Stimulated activated CD8-positive, alpha-beta memory T cell treated with anti-CD3 and anti-CD28 coated beads, Interleukin-2, amount 100 ng/mL, for 48 hours (primary cell): ENCODE measurements at places on chromosomes 4 and X.

DNA sequence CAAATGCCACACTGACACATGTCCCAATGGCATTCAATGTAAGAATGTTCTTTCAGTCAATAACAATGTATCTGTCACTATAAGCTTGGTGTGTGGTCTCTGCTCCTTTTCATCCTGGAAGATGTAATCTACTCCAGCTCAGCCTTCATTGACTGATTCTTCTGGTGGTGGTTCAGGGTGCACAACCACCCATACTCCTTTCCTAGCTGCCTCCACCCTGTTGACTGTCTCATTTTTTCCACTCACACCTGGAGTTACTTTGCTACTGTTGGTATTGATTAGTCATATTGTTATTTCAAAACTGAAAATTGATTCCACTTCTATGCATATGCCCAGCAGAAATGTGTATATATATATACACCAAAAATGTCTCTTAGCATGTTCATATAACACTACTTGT, 140.5 kb downstream of the ASB9 start:
- no peak for DNase-seq

DNA sequence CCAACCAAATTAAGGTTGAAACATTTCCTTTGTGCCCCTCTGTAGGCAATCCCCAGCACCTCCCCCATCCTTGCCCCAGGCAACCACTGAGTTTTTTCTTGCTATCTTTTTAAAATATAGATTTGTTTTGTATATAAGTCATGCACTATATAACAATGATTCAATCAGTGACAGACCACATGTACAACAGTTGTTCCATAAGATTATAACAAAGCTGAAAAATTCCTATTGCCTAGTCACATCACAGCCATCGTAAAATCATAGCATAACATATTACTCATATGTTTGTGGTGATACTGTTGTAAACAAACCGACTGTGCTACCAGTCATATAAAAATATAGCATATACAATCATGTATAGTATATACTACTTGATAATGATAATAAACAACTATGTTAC, 211.9 kb upstream of the NRK start:
- DNase-seq = no peak

GRCh38 chrX:132883358-132883915, 75.0 kb downstream of the HS6ST2 start:
- DNase-seq = no peak

DNA sequence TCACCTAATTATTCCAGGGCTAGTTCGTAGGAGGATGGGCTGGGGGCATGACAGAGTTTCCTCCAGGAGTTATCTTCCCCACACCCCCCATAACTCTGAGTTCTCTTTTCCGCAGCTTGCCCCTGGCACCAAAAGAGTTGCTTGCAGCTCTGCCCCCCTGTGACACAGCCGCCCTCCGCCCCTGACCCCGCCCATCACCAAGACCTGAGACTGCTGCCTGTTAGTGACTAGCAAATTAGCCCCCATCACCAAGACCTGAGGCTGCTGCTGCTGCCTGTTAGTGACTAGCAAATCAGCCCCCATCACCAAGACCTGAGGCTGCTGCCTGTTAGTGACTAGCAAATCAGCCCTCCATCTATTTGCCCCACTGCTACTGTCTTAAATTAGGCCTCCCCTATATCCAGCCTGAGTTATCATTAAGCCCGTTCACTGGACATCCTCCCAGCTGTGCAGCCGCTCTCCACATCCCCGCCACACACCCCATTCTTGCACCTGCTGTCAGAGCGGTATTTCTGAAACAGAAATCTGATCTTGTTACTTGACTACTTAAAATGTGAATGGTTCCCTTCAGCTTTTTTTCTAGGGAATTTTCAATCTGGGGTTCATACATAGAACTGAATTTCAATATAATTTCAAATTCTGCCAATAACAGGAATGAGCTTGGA, 1.5 kb upstream of the PAPSS1 start:
- DNase-seq = peak; percentile 33

DNA sequence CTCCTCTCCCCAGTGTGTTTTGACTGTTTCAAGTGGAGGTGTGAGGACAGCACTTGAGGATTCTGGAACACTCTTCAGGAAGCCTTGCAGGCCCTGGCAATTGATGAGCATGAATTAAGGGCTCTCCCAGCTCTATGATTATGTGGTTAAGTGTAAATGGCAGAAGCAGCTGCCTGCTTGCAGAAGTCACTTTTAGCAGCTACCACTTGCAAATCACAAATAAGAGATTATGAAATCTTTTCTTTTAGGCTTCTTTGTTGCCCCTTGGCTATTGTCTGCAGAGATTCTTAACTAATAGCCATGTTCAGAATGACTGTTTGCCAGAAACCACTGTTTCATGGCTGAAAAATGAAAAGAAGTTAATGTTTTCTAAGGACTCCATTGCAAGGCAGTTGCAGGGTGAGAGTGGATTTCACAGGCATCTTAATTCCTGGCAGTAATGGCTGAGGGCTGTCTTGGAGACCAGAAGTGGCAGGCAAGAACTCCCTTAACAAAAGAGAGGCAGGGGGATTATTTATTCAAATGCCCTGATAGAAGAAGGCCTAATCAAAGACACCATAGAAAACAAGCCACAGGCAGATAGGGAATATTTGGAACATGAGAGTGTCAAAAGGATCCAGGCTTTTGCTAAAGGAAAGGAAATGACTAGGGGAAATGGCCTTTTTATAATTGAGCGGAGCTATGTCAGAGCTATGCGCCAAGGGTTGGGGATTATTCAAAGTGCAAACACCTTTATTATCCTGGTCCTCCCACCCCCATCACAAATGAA, 8.3 kb upstream of the HOPX start:
- no peak for DNase-seq

GRCh38 chr4:374298-375160, 36.9 kb downstream of the ZNF141 start:
- no peak for DNase-seq

DNA sequence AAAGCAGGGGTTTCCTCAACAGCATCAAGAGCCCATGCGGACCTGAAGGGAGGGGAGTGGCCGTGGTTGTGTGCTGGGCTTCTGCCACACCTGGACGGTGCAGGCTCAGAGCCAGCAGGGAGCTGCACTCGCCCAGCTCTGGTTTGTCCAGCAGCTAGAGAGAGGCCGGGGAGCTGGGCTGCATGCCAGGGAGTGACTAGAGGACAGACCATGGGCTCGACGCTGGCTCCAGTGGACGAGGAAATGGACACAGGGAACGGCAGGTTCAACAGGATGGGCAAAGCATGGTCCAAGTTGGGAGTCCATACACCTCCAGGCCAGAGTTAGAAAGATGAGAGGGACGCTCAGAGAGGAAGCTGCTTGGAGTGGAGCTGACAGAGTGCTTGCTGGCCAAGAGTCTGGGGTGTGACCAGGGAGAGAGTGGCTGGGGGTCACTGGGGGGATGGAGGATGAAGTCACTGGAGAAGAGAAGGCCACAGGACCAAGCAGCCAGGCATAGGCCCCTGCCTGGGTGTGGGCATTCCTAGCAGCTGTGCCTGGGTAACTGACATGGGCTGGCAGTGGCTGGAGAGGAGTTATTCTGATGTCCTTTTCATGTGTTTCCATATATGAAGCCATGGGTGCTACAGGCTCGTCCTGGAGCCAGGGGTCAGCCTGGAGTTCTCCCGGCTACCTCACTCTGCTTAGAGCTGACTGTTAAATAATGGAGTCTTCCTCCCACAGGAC, 42.8 kb downstream of the HTT-AS start:
- no peak for DNase-seq

GRCh38 chr4:7867191-7867590, 72.5 kb downstream of the AFAP1 start:
- DNase-seq = no peak

DNA sequence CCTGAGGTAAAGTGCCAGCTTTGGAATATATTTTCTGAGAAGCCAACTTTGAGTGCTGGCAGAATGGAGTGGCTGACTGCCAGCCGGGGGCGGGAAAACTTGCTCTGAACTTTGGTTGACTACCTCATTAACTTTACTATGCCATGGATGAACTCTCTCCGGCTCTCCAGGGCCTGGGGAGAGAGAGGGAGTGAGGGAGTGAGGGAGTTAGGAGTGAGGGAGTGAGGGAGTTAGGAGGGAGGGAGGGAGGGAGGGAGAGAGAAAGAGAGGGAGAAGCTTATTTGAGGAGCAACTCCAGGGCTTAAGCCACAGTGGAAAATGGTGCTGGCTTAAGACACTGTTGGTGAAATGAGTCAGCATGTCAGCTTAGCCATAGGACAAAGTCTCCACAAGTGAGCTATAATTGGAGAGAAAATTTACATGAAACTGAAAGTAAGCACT, 280.9 kb upstream of the RPS6KA3 start:
- no peak for DNase-seq

DNA sequence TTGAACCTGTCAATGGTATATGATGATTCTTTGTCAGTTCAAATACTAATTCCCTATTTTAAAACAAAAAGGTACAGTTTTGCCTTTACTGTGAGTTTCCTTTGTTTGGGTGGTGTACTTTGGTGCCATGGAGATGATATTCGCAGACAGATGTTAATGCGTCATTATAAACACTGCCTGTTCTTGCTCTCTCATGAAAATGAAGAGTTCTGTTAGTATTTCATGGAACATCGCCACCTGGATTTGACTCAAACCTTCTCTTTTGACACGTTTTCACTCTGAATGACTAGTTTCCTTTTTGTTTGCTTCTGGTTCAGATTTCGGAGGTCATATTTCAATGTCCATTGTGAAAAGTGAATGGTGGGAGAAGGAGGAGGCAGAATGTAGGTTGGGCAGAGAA, 6.9 kb upstream of the CTSO start:
- no peak for DNase-seq

GRCh38 chr4:35900286-35901243, 343.7 kb downstream of the ARAP2 start:
- DNase-seq = no peak

GRCh38 chr4:127783955-127784770, 2.0 kb downstream of the HSPA4L start:
- DNase-seq = no peak

GRCh38 chr4:3021627-3022026, 52.7 kb downstream of the HTT-AS start:
- no peak for DNase-seq

DNA sequence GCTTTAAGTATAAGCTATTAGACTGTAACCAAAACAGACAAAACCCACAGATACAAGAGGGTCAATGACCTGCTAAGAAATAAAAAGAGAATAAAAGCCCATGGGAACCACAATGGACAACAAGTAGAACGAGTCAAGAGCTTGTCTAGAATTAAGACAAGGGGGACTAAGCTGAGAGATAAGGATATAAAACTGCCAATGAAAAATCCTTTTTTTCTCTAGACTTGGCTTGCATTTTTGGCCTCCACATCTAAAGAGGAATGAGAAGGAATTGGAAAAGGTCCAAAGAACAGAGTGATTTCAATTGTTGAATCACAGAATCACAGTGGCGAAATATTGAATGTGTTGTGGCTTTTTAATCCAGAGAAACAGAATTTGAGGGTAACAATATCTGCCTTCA, 135.7 kb downstream of the QDPR start:
- DNase-seq = no peak

DNA sequence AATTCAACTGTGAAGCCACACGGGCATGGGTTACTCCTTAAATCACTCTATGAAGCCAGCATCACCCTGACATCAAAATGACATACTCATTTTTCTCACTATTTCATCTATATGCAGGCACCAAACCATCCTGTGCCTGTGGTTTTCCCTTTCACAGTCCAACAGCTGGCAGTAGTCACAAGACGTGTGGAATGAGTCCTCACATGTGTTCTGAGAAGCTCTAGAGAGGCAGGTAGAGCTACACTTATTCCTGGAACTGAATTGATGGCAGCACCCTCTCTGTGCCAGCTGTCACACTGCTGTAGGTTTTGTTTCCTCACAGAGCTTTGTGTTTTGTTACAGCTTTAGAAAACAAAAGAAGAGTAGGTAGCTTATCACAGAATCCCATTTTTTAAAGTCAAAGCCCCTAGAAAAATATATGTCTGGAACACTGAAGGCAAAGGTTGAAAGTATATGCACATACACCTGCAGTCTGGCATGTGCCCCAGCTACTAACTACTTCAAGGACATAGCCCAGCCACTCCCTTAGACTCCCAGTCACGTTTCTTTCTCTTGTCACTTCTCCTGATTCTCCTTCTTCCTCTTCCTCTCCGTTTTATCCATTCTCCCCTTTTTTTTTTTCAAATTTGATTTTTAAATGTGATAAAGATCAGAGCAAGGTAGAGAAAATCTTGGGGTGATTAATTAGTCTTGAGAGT, 107.1 kb downstream of the ANXA10 start:
- DNase-seq = no peak
